ENCODE measurements at places on chromosomes 1 and 21. TPM values are rescaled to one million over a fixed set of nuclear protein-coding genes. Genes with fewer than 3 reads are reported as not detected.

SLC45A1 gene
- 0.13 TPM for total RNA-seq

FAM177B gene
- not detected for total RNA-seq

B3GALT5 gene
- total RNA-seq, result 0.44 TPM

GRCh38 chr1:66206563-66207144, 327.3 kb upstream of the SGIP1 start:
- no peak for DNase-seq

- DNase-seq, result no peak
Measured at GRCh38 chr1:31122101-31122735, 56.7 kb upstream of the PUM1 start.

DNA sequence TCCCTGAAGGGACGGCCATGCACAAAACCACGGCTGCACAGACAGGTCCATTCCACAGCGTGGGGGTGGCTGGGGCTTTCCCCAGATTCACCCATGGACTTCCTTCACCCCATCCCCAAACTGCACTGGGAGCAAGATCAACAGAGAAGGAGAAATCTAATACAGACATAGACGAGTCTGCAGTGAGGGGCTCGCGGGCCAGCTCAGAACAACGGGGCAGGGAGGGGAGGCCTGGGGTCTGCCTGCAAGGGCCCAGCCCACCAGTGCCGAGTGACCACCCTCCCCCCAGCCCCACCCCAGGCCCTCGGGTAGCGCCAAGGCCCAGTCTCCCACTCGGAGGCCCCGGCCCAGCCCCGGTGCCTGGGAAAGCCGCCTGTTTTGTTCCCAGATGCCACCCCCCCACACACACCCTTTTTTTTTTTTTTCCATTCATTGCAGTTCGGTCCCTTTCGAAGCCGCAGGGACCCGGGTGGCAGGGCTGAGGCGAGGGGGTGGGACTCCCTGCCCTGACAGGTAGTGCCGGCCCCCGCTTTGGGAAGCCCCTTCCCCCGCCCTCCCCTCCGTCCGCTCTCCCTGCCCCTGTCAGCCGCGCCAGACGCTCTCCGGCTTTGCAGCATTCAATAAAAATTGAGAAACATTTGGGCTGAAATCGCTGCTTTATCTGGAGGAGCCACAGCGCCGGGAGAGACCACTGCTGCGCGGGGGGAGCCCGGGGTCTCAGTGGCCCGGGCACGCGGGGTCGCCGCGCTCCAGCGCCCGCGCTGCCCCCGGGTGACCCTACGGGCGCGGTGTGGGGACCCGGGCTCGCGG, 543 bp upstream of the EPHB2 start:
- no peak for DNase-seq

Data from esophagus squamous epithelium (tissue), 5 donors.